Type B pancreatic cell (in vitro differentiated cells): ENCODE measurements at places on chromosomes 5 and 9. TPM values are rescaled to one million over a fixed set of nuclear protein-coding genes. Genes with fewer than 3 reads are reported as not detected.

- DNase-seq, result no peak
These were observed 24.4 kb upstream of the ZNF366 start for GRCh38 chr5:72531496-72532190.

- DNase-seq, result no peak
These were observed 307.4 kb downstream of the NFIB start for GRCh38 chr9:14006386-14007187.

DNA sequence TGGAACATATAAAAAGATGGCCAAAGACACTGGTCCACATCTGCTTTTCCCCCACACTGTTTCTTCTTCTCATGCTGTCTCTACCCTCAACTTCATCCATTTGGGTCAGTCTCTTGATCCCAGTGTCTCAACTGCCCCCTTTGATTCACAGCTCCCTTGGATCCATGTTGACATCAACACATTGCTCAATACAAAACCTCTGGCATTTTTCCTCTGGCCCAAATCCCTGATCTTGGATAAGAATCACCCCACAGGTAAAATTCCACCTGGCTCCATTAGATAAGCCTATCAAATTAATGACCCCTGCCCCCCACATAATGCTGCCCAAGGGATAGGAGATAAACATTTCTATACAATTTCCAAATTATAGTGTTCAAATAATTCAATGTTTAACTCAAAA lies 229.8 kb downstream of the TLE1 start:
- no peak for DNase-seq

- DNase-seq, result no peak
These were observed 753 bp downstream of the RPS6 start for GRCh38 chr9:19379283-19379682.

- no peak for DNase-seq
These were observed 4.8 kb upstream of the ZNF366 start for GRCh38 chr5:72511774-72512592.

DNA sequence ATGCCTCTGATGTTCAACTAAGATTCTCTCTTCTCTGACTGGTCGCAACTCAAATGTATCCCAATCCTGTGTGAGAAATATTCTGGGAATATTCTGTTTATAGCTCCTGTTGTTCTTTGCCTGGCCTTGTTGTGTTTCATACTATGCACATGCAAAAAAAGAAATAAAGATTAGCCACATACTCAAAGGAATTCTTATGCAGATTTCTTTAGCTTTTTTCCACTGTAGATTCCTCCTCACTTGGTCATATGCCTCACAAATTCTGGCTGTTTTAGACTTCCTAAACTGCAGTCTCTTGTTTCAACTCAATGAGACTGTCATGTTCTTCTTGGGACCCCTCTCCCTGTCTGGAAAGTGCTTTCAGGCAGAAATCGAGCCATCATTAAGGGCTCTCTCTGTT lies 217.5 kb upstream of the SH3GL2 start:
- no peak for DNase-seq

DNA sequence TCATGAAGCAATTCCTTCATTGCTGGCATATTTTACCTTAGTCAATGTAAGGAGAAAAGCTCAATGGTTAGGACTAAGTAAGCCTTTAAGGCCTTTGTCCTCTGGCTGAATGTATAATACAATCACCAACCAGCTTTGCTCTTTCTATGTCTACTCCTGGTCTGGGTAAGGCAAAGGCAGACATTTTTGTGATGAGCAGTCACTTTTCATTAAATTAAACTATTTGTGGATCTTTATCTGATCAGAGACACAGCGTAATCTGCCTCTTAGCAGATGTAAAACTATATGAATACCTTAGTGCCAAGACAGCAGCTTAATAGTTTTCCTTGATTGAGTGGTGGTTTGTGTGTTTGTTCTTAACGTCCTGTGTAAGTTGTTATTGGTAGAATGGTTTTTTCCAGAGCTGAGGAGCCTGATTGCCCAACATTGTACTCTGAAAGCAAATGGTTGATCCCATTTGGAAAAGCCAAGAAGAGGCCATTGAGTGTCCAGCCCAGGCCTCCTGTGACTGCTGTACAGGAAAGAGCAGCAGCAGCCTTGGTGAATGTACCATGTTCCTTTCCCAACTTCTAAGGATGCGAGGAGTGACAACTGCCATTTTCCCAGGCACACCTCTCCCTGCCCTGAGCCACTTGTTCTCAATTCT lies 16.5 kb upstream of the CXXC5 start:
- DNase-seq, result no peak

DNA sequence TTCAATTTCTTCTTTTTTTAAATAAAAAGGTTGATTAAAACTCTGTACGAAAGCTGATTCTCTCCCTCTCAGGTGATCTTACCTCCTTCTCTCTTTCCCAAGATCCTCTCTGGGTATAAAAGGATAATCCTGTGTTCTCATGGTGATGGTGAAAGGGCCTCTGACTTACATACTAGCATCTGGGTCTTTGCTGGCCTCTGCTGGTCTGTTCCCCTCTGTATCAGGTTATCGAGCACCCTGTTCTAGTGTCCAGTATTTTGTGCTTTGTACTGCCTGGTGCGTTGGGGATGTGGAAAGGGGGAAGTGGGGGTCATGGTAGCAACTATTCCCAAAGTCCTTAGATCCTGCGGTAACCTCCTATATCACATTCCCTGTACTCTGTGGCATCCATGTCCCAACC lies 328.9 kb downstream of the NR2F1-AS1 start:
- DNase-seq, result no peak

DNA sequence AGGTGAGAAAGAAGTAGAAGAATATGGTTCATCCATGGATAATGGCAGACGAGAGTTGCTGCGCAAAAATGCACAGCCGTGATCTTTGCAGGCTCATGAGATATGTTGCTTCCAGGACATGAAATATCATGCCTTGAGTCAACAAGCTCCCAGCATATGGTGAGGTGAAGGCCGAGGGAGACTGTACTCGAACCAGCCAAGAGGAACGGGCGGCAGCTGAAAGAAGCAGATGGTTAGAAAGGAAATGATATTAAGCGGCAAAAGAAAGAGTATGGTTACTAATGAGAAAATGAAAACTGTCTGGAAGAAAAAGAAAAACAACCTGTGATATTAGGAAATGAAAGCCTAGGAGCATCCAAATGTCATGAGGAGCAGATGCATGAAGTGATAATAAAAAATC lies 344.7 kb upstream of the DAP start:
- DNase-seq, result no peak

DNA sequence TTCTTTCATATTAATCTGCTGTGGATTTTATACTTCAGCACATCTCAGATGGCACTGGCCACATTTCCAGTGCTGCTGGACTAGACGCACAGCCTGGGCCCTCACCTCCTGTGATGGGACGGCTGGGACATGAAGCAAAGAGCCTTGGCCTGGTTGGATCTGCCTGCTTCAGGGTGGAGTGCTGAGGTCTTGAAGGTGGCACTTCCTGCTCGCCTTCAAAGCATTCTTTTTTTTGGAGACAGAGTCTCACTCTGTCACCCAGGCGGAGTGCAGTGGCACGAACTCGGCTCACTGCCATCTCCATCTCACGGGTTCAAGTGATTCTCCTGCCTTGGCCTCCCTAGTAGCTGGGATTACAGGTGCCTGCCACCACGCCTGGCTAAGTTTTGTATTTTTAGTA lies 73.1 kb downstream of the RAPGEF1 start:
- no peak for DNase-seq

PCDHGA5 gene
- 0.39 and 0.88 TPM in 2 replicates for total RNA-seq

PCDHB13 gene
- 2.3 and 4.7 TPM in 2 replicates for total RNA-seq

TUBB4B gene
- 326 and 349 TPM in 2 replicates for total RNA-seq
